Astrocyte of the spinal cord (primary cell): ENCODE measurements at places on chromosomes 11 and 22.

DNA sequence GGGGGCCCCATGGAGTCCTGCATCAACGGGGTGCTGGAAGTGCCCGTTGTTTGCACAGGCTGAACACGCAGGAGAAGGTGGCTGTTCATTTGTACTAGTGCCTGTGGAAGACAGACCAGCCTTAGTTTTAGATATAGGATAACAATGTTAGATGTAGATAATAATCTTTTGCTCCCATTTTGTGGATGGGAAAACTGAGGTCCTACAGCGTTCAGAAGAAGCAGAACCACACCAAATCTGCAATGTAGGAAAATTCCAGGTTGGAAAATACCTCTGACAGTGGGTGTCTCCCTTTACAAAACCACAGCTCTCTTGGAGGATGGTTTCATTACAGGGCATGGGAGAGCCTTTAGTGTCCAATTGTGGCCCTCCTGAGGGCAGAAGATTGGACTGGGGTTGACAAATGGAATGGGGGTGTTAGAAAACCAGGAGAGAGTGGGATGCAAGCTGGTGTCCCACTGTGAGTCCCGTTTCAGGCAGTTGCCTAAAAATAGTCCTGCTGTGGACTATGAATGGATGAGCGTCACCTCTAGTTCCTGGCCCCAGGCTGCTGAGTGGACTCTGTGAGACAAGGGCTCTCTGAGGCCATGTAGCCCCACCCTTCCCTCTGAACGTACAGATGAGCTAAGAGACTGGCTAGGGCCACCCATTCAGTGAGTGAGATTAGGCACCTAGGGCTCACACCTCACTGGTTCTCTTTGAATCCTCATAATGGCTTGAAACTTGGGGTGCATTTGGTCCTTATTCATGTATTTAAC is 508.8 kb downstream of the MN1 start:
- no peak for DNase-seq

DNA sequence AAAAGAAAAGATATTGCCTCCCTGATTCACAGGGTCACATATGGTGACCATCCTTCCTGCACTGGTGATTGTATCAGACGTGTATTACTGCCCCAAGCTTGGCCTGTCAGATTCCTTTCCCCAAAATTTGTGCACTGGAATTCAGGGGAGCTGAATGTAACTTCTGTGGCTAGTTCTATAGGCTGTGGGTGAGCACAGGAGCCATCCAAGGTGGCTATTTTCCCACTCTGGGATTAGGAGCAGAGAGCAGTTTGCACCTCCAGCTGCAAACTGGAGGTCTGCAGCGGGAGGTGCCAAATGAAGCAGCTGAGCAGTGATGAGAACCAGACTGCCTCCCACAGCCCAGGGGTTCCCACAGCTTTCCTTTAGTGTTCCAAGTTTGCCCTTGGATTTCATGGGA is 124.2 kb upstream of the PITPNB start:
- no peak for DNase-seq

DNA sequence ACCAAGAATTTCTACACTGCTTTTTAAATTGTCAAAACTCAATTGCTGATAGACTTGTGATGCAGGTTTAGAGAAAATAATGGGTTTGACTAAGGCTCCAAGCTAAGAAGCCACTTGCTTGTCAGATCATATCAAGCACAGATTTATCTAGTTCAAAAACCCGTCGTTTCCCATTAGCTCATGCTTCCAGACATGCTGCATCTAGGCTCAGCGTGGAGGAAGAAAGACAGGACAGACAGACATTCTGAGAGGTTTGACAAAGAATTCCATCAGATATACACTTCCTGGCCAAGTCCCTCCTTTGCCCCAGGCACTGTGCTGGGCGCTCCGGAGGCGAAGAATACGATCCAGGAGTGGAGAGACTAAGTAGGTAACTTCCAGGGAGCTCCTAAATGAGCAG is 76.8 kb downstream of the KCNC1 start:
- no peak for DNase-seq

DNA sequence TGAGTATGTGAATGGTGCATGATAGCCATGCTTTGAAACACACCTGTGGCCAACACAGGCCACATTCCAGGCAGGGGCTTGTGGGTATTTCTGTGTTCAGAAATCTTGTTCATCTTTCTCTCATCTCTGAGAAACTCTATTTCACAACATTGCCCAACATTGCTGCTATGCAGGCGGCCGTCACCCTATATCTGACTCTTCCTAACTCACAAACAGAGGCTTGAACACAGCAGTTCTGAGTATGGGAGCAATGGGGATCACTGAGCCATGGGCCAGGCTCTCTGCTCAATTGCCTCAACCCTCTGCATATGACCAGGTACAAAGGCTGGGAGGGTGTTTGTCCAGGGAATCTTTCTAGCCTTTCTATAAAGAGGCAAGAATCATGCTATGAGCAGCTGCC is 259.9 kb downstream of the BUD13 start:
- DNase-seq, result no peak

DNA sequence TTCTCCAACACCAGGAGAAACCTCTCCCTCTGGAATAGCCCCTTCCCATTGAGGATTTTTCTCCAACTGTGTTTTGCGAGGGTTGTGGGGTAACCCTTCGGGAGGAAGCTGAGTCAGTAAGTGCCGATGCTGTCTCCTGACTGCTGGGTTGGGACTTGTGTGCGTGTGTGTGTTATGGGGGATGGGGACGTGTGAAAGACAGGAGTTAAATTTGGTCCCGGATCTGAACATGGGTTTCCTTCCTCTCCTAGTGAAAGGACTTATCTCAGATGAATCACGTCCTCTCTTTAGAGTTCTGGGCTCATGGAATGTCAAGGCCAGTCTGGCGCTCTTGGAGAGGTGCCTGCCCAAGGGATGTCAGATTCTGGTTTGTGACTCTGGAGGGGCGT is 33.3 kb downstream of the KIAA1671 start:
- DNase-seq, result peak; percentile 84

DNA sequence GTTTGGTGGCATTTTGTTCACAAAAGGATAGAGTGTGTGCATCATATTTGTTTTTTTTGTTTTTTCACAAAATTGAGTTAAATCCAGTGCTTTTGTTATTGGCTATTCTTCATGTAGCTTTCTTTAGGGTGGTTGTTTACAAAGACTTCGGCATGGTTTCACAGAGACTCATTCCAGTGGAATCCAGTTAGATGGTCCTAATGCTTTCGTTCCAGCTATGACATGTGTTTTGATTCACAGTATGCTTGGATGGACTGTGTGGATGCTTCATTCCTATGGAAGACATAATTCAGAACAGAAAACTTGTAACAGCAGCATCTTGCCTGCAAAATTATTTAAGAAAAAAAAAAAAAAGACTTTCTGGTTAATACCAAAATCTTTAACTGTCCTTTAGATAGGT is 97.9 kb downstream of the PDHX start:
- DNase-seq, result peak; percentile 92

- DNase-seq, result no peak
Observed at GRCh38 chr11:21072558-21072957, 403.2 kb downstream of the NELL1 start.

DNA sequence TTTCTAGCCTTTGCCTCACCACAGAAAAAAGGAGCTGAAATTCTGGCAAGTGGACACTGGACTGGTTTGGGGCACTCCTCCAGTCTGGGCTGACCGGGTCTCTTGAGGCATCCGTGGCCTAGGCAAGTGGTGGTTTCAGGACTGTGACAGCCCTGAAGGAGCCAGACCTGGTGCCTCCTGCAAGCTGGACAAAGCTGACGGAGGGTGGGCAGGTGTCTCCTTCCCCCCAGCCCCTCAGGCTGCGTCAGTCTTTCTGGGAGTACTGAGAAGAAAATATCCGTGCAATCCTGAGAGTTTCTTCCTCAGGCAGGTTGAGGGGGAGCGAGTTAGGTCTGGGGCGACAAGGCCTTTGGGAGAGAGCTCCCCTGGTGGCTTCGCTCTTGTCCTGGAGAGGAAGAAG is 4.3 kb upstream of the UCP3 start:
- DNase-seq, result no peak

DNA sequence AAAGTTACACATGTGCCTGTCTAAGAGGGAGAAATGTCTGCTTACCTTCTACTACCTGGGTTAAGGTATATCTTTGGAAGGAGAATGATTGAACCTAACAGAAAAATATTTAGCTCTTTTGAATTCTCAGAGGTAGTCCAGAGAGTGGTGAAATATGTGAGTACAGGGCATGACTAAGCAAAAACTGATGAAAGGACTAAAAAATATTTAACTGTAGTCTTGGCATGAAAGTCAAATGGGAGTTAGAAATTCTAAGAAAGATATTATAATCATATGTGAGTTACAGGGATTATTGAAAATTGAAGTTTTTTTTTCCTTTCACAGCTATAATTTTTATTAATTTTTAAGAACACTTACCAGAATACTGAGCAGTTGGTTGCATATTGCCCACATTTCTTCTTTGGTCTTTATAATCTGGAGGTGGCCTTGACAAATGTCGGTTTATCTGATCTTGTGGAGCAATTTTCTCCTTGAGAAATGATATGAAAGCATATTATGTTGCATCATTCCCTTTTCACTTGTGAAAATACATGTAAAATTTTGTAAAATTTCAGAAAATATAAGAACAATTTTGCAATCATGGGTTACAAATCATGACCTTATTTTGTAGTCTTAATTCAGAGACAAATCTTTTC is 61.4 kb upstream of the MTMR2 start:
- peak; percentile 31 for DNase-seq

DNA sequence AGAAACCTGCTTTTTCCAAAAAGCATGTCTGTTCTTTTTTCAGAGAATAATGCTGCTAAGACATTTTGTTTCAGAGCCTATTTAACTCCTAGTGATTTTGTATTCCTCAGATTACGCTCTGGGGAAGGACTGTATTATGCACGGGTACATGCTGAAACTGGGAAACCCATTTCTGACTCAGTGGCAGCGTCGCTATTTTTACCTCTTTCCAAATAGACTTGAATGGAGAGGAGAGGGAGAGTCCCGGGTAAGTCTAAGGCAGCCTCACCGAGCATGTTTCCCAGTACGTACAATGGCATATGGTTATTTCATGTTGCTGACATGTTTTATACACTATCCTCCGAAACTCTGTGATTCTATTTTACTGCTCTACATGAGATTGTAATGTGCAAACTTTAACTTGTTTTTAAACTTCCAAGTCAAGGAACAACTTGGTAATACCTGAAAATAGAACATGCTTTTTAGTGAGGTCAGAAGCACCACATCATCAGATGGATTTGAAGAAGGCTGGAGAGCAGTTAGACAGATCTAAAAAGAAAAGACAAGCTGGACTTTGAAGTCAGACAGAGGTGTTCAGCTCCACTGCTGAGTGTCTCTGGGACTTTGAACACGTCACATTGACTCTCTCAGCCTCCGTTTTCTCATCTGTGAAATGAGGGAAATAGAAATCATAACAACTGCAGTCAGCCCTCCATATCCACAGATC is 23.7 kb upstream of the MYO18B start:
- DNase-seq, result no peak

- DNase-seq, result no peak
Observed at GRCh38 chr22:20829491-20830134, 29.0 kb downstream of the PI4KA start.

DNA sequence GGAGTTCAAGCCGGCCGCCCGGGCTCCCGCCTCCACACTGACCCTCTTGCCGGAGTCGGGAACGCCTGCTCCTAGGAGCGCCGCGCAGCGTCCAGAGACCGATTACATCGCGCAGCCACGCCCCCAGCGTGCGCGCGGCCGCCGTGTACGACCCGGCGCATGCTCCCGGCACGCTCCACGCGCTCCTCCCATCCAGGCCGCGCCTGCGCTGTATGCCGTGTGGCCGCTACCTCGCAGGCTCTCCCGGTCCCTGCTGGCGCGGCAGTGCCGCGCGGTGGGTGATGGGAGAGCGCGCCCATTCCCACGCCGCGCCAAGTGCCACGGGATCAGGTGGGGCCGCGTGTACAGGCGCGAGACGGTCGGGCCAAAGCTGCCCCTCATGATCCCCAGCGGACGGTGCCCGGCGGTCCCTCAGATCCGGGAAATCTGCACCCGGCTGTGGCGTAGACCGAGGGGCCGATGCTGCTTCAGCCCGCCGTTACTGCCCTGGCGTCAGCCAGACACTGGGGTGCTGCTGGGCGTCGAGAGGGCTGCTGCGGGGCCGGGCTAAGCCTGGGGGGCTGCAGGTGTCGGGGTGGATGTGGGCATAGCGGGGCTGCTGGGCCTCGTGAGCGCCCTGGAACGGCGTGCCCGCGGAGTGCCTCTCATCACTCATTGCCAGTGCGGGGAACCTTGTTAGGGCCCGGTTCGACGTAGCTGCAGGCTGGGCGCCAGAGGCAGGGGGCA is at the start of the genes GNB1L and RTL10:
TSS of gene GNB1L (minus strand) at position 97 of the 726 bp plus-strand sequence. CDS start 33,519 bp downstream, outside the sequence.
TSS of gene RTL10 (minus strand) at position 97 of the 726 bp plus-strand sequence. CDS start 2,613 bp downstream, outside the sequence.
- DNase-seq, result peak; percentile 98

DNA sequence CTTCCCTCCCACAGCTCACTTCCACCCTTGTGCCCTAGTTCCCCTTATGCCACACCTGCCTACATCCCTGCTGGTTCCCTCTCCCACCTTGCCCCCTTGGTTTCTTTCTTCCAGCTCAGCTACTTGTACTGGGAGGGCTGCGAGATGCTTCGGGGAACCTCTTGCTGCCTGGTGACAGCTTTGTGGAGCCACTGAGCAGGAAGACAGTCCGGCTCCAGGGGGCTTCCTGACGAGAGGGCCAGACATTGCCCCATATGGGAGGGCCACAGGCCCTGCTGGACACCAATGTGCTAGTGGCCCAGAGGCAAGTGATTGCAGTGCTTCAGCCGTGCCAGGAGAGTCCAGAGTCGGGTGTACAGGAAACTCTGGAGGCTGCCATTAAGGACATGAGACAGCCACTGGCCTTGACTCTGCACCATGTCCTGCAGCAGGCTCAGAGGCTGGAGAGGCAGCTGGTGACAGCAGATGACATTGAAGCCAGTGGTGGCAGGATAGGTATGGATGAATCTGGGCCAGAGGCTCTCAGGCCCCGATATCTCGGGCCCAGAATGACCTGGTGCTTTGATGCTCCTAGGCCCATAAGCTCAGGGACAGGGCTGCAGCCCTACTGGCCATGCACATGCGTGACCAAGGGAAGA is 54.3 kb downstream of the BTG4 start:
- no peak for DNase-seq

DNA sequence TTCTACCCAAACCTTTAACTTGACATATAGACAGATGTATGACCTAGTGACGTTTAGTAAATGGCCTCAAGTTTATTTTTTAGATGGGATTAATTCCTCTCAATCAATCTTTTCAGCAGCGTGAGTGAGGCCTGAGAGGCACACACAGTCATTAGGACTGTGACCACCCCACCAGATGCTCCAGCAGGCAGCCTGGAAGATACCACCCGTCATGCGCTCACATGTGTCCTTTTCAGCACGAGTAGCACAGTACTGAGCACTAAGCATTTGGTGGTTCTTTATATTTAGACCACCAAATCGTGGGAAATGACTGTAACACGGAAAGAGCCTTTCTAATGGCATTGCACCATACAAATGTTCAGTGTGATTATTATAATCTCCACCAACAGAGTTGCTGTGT is 354.6 kb upstream of the DDI1 start:
- DNase-seq, result no peak

- DNase-seq, result peak; percentile 7
Observed at GRCh38 chr22:42069801-42070516, 653 bp downstream of the NAGA start.

GRCh38 chr22:50691521-50691920 is 18.9 kb downstream of the SHANK3 start:
- DNase-seq, result peak; percentile 35

- DNase-seq, result no peak
Observed at GRCh38 chr11:47127213-47127612, 49.5 kb downstream of the ARFGAP2 start.

- DNase-seq, result no peak
Observed at GRCh38 chr11:69721745-69722144, 17.9 kb upstream of the FGF19 start.
